ENCODE measurements at places on chromosomes 2 and 18.

DNA sequence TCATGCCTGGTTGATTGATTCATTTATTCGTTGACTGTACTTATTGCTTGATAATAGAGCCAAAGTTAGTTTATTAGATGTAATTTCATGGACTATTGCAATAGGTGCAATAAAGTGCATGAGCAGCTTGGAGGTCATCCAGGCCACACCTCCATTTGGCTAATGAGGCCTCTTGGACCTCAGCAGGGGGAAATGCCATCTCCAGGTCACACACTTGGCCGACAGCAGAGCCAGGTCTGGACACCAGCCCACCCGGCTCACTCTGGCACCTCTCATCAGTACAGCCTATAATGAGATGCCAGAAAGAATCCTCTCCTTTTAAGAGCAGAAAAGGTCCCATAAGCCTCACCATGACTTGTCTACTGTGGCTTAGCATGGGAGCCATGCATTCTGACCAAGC is 71.2 kb upstream of the AFF3 start:
- DNase-seq = no peak

GRCh38 chr2:158125756-158126498 is 24.3 kb downstream of the UPP2 start:
- no peak for DNase-seq

GRCh38 chr2:58497168-58497567 is 256.0 kb upstream of the FANCL start:
- no peak for DNase-seq

DNA sequence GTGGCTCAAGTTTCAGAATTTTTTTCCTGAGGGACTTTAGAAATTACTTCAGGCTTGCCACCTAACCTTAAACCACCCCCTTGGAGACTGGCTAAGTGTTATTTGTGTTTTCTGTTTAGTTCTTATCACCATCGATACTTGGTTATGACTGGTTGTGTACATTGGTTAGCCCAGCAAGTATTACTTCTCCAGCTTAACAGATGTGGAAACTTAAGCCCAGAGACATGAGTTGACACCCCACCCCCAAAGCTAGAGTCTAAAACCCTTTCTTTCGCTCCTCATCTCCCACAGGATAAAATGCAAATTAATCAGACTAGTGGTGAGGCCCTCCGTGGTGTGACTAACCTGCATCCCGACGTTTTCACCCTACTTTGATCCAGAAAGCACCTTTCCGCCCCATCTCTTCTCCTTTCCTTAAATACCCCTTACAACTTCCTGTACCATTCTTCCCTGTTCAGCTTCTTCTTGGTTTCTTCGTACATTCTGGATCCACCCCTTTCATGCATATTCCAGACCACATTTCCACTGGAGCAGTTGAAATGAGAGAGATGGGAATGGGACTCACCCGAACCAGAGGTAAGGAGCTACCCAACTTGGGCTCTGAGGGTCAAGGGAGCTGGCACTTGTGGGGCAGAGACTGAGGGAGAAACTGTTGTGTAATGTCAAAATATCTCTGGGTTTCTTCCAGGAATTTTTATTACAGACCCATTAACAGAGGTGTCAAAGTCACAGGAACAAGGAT is 819 bp upstream of the MAP3K2 start:
- no peak for DNase-seq

- DNase-seq = no peak
Observed at GRCh38 chr2:154696810-154697417, 1.6 kb upstream of the KCNJ3 start.

DNA sequence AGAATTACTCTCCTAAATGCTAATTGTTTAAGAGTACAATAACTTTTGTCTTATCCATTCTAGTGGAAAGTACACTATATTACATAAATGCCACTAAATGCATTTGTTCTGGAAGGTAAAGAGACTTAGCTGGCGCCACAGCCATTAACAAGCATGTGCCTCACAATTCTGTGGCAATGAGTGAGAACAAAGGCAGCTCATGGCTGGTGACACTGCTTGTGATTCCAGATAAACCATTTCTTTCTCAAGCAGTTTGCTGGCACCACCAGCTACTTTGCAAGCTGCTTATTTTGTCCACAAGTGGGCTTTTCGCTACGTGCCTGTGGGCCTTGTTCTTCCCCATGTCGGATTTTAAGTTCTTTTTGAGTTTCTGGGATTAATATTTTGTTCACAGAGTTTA is 147.6 kb upstream of the SMAD7 start:
- DNase-seq = no peak

GRCh38 chr2:120547662-120548061 is 188.0 kb upstream of the GLI2 start:
- no peak for DNase-seq

- DNase-seq = no peak
Observed at GRCh38 chr18:58606236-58606635, 22.7 kb downstream of the ALPK2 start.

DNA sequence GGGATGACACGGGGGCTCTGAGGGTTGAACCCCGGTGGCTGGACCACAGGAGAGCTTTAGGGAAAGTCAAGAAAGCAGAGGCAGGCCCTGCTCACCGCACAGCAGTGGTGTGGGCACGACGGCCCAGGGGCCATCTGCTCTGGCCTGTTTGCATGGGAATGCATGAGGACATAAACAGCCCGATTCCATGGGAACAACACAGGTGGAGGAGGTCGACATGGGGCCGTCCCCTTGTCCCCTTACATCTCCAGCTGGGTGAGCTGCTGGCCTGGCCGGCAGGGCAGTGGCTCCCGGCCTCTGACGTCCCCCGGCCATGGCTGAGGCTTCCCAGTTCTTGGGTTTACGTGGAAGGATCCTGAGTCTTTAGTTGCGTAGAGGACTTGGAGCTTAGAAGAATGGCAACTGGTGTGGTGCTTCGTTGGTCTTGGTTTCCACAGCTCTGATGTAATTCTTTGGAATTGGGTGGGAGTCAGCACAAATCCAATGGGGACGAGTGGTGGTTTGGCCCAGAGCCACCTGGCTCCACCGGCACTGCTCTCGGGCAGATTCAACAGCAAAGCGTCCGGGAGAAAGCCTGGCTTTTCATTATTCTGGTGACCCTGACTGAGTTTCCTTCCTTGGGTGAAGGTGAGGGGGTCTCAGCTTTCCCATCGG is 98.3 kb upstream of the HDAC4 start:
- no peak for DNase-seq

- DNase-seq = no peak
Observed at GRCh38 chr2:239197146-239197545, 203.7 kb downstream of the HDAC4 start.
